Brain (organoid and tissue), 16 donors: ENCODE measurements at places on chromosomes 6 and 20.
A peak's percentile ranks its signal among the peaks of the same experiment; 100 is the strongest.

GRCh38 chr6:33696548-33697518, 14.7 kb downstream of the UQCC2 start:
- peak; percentile 62 for DNase-seq

GRCh38 chr20:32110173-32110704, 725 bp downstream of the TM9SF4 start:
- DNase-seq = no peak

GRCh38 chr6:29763491-29764289, 40.5 kb downstream of the HLA-F start:
- no peak for DNase-seq

DNA sequence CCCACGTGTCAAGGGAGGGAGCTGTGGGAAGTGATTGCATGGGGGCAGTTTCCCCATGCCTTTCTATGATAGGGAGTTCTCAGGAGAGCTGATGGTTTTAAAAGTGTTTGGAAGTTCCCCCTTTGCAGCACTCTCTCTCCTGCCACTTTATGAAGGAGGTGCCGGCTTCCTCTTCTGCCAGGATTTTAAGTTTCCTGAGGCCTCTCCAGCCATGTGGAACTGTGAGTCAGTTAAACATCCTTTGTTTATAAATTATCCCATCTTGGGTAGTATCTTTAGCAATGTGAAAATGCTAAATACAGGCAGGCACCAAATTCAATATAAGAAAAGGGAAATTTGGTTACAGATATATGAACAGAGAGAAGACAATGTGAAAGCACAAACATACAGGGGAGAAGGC, 96.4 kb upstream of the EPHA7 start:
- no peak for DNase-seq

DNA sequence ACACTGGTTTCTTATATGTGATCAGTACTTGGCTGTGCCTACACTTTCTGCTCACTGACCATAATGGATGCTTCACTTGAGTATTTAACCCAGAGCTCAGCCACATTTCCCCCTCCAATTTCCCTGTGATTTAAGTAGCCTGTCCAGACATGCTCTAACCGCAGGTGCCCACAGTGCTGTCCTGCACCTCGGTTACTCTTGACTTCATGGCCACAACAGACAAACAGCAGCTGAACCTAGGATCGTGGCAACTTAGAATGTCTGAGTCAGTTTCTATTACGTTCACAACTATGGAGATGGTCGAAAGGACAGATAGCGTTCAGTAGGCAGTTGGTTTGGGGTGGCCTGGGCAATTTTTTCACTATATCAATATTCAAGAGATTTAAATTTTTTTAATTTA, 306.9 kb upstream of the SGK1 start:
- DNase-seq = no peak

DNA sequence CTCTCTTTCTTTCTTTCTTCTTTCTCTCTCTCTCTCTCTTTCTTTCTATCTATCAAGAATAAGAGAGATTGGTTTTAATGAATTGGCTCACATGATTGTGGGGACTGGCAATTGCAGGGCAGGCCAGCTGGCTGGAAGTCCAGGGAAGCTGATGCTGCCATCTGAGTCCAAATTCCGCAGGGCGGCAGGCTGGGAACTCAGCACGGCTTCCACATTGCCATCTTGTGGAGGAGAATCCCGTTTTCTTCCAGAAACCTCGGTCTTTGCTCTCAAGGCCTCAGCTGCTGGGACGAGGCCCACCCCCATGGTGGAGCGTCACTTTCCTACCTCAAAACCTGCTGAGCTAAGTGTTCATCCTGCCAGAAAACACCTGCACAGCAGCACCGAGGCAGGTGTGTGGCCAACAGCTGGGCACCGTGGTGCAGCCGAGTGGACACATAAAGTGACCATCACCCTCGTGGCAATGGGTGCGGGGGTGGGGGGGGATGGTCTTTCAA, 58.8 kb upstream of the SLCO4A1 start:
- peak; percentile 89 for DNase-seq

DNA sequence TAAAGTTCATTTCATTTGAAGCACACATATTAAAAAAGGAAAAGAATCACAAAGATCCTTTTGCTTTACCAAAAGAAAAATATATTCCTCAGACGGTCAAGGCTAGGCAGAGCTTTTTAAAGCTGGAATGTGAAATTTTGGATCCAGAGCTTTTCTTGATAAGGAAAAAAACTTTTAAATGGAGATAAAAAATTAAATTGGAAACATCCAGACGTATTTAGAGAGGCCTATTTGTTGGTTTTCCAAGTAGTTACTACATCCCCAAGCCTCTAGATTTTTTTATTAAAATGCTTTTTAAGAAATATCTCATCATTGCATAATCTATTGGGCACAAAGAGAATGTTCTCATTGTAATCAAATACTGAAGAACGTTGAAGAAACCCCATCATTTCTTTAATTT, 385.7 kb upstream of the CITED2 start:
- DNase-seq = no peak

DNA sequence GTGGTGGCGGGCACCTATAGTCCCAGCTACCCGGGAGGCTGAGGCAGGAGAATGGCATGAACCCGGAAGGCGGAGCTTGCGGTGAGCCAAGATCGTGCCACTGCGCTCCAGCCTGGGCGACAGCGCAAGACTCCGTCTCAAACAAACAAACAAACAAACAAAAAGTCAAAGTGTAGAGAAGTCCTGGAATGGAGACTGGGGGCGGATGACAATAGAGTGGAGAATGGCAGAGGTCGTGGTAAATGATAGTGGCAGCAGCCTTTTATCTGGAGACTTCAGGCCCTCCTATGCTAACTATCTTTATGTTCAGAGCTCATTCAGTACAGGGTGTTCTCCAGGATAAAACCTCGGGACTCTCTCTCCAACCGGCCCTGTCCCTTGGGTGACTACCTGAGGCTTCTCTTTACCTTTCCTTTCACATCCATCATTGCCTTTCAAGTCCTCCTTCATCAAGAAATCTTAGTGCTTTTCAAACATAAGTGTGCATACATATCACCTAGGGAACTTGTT, 1.4 kb upstream of the FKBPL start:
- DNase-seq = no peak

DNA sequence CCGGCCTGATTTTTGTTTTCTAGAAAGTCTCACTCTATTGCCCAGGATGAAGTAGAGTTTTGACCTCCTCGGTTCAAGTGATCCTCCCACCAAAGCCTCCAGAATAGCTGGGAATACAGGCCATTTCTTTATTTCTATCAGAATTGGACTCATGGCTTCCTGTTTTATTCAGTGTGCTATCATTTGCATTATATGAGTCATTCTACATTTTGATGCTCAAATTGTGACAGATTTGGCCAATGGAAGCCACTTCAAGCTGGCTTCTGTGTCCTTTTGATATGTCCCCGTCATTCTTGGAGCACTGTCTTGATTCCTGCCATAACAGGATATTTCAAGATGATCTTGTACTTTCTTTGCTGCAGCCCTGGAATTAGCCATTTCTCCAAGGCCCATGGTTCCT, 75.1 kb downstream of the CNBD2 start:
- DNase-seq = no peak

DNA sequence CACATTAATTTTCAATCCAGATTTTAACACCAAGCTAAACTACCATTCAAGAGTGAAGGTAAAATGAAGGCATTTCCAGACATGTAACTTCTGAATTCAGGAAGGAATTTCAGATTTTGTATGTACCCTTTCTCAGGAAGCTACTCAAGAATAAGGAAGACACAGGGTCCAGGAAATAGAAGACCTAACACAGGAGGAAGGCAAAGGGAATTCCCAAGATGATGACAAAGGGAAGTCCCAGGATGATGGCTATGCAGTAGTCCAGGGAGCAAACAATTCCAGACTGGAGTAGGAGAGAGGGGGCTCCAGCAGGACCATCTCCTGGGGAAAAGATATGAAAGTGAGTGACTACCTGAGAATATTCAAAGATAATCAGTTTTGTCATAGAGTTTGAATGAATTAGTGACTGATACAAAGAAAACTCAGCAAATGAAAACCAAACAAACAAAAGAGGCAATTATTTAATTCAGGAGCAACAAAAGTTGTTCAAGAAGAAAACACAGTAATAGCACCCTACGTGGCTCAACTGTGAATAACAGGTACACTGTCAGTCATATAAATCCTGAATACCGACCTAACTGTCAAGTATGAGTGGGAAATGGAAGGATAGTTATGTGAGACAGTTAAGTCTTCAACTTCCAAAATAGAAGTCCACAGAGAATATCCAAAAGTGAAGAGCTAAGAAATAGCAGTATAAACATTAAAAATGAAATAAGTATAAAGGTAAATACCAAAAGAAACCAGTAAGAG, 4.0 kb downstream of the RNF24 start:
- no peak for DNase-seq

- DNase-seq = peak; percentile 37
Observed at GRCh38 chr20:45097485-45098102, 3.3 kb downstream of the KCNS1 start.

DNA sequence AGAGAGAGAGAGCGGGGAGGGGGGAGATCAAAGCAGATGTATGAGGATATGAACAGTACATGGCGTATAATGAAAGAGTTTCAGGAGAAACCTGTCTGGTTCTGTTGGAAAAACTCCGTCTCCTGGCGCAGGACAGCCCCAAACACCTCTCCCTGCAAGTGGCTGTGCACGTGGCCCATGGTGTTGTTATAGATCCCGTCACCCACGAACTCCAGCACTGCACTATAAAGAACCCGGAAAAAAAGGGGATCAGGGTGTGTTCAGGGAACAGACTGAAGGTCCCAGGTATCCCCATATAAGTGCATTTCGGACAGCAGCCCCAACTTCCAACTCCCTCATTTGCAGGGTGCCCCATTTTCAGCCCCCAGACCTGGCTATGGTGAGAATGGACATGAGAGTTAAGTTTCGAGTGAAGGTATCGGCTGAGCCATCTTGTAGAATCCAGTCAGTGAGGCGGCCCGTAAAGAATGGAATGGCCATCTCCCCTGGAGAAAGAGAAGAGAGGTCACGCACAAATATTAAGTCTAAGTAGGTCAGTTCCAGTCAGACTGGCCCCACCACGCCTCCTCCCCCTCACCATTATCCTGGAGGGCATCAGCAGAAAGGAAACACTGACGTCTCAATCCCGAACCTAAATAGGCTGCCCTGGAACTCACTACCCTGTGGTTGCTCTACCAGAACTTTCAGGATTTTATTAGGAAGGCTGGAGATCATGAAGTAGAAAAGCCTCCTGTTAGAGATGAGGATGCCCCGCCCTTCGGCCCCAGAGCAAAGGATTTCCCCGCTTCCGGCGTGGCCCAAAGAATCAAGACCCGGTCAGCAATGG, 1.3 kb downstream of the TAP1 start:
- DNase-seq = no peak

DNA sequence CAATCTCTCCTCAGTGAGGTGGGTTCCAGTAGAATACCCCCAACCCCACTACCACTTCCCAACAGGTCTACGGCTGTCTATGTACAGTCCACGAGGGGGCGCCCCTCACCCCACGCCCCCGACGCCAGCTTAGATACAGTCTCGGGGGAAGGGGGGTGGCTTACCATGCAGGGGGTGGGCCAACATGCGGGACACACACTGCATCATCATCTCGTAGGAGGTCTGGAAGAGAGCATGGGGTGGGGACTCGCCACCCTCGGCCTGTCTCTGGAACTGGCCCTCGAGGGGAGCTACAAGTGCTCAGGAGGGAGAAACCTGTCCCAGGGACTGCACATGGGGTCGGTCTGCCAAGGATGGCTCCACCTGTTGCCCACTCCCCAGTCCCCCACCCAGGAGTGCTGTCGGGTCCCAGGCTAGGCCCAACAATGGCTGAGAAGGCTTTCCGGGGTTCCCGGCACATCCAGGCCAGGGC, 8.5 kb downstream of the MTCH1 start:
- no peak for DNase-seq

DNA sequence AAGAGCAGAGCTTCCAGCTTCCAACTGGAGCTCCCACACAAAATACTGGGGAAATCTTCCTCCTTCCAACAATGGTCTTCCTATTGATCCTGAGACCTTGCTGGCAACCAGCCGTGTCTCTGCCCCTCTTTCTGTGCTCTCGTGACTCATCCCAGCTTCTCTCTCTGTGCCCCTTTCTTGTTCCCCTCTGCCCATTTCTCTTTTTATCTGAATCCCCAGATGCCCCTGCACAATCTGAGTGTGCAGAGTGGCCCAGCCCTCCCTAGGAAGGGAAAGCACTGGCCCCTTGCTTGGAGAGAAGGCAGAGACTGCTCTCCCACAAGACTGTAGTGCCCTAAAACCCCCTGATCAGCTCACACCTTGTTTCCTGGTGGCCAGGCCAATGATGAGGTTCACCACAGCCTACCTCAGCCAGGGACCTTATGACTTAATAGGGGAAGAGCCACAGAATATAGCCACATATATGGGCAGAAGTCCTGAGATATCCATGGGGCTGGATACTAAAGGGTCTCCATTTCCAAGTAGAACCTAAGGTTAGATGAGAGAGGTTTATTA, 23.1 kb upstream of the MAS1L start:
- DNase-seq = no peak

DNA sequence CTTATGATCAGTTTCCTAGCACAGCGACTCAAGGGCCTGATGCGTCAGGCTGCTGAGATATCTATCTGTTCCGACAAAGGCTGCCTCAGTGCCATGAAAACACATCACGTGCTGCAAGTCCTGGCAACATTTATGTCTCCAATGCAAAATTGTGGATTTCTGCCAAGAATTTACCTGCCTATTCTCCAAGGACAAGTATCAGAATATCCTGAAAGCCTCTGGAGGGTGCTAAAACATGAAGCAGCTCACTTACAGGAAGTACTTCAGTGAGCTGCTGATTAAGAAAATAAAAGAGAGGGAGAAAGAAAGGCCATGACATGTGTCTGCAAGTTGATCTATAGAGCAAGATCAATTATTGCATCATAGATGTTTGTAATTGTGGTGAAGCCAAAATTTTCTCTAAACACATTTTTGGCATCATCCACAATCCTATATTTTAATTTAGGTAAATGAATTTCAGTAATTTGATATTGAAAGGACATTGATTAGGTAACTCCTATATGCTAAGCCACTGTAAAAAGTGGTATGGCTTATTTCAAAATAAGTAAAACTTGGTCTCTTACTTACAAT, 25.8 kb upstream of the TPBG start:
- DNase-seq = no peak

DNA sequence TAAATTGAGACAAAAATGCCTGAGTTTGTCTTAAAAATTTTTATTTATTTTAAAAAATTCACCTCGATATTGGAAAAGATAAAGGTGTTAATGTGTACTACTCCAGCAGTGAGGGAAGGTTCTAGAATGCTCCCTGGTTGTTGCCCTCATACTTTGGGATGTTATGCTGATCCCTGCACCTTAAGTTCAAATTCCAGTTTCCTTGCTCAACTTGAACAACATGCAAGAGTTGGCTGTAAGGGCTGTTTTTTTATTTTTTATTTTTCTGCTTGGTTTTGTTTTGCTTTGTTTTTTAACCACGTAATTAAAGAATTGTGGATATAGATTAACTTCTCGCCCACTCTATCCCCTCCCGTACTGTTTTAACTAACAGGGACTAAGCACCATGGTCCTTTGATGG, 158.7 kb upstream of the CITED2 start:
- no peak for DNase-seq
